Stimulated activated CD8-positive, alpha-beta memory T cell treated with anti-CD3 and anti-CD28 coated beads, Interleukin-4, amount 100 ng/mL, for 48 hours (primary cell): ENCODE measurements at places on chromosomes 1 and 21.

- no peak for DNase-seq
These were observed 16.8 kb downstream of the TNFSF4 start for GRCh38 chr1:173190101-173190936.

DNA sequence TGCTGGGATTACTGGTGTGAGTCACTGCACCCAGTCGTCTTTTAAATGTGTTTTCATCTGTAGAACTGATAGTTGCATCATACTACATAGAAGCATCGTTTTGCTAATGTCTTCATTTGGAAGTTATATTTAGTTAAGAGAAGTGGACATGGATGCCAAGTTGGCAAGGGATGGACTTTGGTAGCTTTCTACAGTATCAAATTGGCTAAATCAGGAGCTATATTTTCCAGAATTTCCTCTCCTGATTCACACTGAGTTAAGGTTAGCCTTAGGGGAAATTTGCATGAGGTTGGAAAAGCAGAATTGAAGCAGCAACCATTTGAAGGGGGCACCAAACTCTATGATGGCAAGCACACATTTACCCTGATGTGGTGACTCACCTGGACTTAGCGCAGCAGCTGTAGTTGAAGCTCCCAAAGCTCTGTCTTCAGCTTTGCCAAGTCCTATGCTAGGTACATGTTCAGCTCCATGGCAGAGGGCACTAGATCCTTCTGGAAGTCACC, 43.9 kb downstream of the DUSP10 start:
- no peak for DNase-seq

DNA sequence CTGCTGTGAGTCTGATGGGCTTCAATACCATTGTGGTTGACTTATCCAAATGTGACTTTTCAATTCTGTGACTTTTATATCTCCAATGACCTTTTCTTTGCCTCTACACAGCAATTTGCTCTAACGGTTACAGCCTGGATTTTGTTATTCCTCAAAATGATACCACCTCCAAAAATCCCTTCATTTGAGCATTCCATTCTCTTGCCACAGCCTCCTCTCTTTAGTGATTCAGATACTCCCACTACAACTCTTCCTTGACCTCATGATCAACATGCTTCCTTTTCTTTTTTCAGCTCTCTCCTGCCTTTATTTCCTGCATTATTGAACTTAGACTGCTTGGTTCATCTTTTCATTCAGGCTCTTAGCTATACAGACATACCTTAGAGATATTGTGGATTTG, 16.6 kb upstream of the IL19 start:
- DNase-seq = no peak

DNA sequence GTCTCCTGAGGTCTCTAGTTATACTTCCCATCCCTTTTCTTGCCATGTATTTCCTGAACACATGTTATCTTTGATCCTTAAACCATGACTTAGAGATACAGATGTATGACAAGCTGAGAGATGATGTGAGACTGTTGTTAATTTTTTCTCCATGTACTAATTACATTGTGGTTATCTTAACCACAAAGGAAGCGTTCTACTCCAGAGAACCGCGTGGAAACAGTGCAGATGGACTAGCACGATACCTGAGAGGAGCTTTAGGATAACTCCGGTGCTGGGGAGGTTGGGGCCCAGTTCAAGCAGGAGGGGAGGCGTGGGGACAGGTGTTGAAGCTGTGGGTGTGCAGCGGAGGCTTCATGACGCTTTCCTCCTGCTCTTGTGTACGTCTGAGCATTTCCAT, 17.5 kb downstream of the PDE9A start:
- no peak for DNase-seq

DNA sequence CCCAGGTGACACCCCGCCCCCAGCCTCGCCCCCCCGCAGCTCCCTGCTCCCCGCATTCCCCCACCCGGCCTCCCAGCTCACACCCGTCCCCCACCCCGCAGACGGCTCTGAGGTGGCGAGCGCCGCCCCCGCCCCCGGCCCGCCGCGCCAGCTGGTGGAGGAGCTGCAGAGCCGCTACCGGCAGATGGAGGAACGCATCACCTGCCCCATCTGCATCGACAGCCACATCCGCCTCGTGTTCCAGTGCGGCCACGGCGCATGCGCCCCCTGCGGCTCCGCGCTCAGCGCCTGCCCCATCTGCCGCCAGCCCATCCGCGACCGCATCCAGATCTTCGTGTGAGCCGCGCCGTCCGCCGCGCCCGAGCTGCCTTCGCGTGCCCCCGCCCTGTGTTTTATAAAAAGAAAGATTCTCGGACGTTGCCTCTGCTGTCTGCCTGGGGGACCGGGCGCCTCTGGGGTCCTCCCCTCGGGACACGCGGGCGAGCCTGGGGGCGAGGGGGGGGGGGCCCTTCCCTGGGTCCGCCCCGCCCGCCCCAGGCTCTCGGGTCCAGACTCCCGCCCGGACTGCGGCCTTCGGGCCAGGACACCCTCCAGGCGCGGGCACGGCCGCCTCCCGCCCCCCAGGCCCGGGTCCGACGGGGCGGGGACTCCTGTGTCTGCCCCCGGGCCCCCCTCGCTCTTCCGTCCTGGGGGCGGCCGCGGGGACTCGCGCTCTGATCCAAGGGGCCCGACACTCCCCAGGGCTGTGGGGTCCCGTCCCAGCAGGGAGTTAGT, 1.6 kb upstream of the MMP23B start:
- DNase-seq = peak; percentile 93

DNA sequence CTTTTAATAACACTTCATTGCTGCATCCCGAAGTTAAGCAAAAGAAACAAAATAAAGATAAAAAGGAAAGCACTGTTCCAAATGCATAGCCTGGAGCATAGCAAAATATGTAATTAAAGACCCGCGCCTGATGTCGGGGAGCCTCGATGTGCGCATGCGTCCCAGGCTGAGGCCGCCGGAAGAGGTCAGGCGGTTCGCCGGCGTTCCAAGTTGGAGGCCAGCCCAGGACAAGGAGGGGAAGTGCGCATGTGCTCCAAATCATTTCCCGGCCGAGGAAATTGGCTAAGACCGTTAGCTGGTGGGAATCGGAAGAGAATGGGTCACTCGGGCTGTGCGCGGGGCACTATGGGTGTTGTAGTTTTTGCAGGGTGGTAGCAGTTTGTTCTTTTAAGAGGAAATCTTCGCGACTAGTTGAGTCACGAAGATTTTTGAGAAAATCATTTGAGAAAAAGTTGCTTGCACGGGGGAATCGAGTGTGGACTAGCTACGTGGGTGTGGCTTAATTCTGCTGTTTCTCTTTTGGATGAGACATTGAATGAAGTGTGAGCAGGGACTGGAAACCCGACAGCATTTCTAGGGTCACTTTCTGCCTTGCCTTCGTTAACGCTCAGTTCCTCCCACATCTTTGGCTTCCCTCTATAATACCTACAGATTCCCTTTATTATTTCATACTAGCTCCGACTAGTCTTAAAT, 31.0 kb upstream of the CD1D start:
- DNase-seq = peak; percentile 82

- peak; percentile 32 for DNase-seq
These were observed 51.5 kb upstream of the VAV3 start for GRCh38 chr1:108016451-108016920.

DNA sequence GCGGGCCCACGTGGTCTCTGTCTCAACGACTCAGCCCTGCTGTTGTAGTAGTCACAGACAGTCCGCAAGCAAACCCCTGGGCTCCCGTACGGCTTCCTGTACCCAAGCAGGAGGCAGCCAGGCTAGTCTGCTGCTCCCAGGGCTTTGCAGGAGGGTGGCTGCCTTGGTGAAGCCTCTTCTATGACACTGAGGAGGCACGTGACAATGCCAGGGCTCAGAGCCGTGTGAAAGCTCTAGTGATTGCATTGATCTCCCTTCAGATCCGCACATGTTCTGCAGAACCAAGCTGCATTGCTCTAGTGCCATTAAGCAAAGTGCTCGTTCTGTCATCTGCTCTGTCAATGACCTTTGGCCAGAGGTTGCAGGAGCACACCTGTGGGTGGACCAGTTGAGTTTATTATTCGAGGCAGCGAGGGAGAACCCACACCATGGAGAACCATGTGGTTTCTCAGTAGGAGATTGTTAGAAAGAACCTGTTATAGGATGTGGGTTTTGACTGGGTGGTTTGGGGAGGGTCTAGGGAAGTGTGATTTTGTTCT, 18.0 kb downstream of the UMODL1 start:
- no peak for DNase-seq

- peak; percentile 92 for DNase-seq
These were observed 7.3 kb upstream of the CTRC start for GRCh38 chr1:15430787-15431570.
